ENCODE measurements at places on chromosomes 2 and 18.

DNA sequence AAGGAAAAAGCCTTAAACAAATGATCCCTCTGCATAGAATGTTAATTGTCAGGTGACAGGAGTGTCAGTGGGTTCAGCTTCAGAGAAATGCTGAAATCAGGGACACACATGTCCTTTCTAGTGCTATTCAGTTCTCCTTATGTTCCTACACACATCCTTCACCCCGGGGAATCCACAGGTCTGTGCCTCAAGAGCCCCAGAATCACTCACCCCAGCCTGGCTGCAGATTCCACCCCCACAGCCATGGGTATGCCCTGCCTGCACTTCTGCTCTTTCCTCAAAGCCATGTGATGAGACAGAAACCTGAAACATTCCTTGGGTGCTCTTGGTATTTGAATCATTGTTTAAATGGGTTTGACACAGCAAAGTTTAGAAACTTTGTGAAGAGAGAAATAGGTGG is 27.4 kb upstream of the FZD7 start:
- DNase-seq = no peak

DNA sequence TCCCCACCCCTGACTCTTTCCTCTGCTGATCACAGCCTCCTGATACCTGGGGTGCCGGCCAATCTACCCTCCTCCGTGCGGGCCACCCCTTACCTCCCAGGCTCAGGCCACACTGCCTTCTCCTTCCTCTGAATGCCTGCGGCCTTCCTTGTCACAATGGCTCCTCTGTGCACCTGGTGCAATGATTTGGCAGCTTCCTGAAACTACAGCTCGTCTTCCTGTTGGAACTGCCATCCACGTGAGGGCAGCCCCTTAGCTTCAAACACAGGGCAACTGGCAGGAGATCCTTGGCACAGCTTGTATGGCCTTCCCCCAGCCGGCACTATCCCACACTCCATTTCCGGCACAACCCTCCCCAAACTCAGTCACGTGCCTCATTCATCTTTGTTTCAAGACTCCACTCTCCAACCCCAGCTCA is 69.0 kb downstream of the STPG4 start:
- no peak for DNase-seq

DNA sequence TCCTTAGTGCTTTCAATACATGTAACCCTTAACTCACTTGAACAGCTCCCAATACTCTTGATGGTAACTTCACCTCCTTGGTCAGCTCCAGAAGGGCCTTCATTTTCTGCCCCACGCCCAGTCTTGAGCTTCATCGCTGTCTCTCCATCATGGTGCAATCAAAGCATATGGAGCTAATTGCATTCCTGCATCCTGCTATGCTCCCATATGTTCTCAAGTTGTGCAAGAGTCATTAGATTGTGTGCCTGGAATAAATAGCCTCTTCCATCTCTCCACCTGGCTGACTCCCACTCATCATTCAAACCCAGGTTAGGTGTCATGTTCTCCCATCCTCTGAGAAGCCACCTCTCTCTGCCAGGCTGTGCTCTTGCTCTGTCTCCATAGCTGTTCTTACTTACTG is 364.5 kb upstream of the RGPD4 start:
- DNase-seq = no peak

- no peak for DNase-seq
Observed at GRCh38 chr18:39675368-39675767, 2109.8 kb upstream of the CELF4 start.

DNA sequence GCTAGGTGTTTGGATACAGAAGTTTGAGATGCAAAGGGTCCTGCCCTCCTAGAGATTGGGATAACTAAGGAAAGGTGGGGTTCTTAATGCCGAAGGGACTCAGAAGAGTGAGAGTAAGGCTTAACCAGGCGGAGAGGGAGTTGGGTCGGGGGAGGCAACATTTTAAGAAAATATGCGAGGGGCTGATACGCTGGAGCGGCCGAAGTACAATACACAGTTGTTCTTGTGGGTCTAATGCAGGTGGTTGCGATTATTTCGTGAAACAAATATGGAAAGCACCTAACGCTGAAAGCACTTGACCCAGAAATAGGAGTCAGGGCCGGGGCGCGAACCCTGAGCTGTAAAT is 344 bp upstream of the MRPL33 start:
- no peak for DNase-seq

- DNase-seq = peak; percentile 79
Observed at GRCh38 chr18:58649966-58650816, 21.1 kb upstream of the MALT1 start.

DNA sequence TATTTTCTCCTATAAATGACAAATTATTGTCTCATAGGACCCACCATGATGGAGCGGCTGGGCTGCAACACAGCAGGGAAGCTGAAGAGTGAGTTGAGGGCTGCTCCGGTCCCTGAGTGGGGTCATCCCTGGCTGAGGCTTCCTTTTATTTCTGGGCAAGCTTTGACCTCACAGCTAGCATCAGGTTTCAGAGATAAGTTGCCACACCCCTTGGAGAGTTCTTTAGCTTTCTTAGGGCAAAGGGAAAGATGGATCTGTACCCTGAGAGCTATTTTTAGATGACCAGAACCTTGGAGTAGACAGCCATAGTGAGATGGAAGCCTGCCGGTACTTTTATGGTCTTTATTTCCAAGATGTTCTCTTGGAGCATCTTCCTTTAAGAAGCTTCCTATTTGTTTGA is 11.5 kb downstream of the MYL1 start:
- DNase-seq = no peak

DNA sequence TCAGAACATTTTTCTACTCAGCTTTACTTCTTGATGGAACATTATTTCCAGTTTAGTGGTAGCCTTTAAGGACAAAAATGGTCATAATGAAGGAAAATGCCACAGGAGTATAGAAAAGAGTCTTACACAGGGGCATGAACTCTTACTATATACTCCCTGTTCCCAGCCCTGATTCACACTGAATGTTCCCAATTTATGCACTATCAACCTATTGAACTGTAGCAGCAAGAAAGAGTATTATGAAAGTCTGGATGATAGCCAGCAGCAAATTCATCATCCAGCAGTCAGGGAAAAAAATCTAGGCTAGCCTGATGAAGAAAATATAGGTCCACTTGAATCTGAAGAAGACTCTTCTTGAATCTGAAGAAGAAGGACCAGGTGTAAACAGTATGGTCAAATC is 1170.3 kb upstream of the CHAC2 start:
- no peak for DNase-seq

DNA sequence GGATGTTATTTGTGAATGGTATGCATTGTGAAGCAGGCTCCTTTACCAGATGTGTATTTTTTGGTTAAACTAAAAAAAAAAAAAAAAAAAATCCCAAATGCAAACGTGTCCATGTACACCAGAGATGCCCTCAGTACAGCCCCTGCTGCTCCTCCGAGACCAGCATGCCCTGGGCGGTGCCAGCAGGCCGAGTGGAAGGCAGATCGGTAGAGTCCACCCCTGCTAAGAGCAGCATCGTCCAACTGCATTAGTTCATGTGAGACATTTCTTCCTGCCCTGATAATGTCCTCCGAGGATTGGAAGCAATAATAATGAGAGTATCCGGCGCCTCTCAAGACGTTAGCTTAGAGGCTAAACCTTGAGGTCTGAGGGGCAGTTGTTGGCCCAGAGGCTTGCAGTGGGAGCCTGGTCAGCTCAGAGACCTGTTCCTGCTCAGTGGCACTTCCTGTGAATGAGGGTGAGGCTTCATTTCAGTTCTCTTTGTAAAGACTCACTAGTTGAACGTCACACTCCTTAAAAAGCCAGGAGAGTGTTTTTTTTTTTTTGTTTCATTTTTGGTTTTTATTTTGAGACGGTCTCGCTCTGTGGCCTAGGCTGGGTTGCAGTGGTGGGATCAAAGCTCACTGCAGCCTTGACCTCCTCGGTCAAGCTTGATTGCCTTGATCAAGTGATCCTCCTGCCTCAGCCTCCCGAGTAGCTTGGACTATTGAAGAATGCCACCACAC is 5.6 kb downstream of the SLC66A3 start:
- DNase-seq = no peak

GRCh38 chr2:172100080-172100934 is 2.4 kb downstream of the DLX2 start:
- DNase-seq = no peak

GRCh38 chr2:147712051-147712450 is 132.8 kb upstream of the ACVR2A start:
- no peak for DNase-seq

DNA sequence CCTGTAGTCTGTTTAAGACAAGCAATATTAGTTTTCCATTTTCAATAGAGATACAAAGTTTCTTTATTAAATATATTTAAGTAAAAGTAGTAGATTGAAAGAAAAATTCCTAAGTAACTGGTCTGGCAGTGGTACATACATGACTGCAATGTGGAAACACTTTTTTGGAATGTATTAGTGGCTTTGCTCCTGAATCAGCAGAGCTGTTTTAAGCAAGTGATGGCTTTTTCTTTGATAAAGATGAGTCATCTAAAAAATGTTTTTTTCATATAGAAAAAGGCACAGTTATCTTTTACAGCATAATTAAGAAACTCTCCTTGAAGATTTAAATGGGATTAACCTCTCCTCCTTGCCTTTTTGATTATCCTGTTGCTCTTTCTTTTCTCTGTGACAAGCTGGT is 34.9 kb downstream of the KDM3A start:
- no peak for DNase-seq

- no peak for DNase-seq
Observed at GRCh38 chr2:102975996-102976975, 214.5 kb downstream of the TMEM182 start.

DNA sequence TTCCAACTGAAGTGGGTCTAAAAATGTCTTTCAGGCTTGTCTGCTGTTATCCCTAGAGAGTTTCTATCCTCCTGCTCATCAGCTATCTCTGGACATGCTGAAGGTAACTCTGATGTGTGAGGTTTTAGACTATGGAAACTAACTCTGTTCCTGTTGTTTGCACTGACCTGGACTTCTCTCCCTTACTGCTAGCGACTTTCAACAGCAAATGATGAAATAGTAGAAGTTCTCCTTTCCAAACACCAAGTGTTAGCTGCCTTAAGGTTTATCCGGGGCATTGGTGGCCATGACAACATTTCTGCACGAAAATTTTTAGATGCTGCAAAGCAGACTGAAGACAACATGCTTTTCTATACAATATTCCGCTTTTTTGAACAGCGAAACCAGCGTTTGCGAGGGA is 26.9 kb downstream of the RMC1 start:
- no peak for DNase-seq

GRCh38 chr2:118968961-118969733 is 27.2 kb downstream of the MARCO start:
- DNase-seq = no peak

GRCh38 chr2:5905661-5906060 is 213.5 kb downstream of the SOX11 start:
- DNase-seq = no peak

- no peak for DNase-seq
Observed at GRCh38 chr2:28164280-28164801, 228.3 kb upstream of the FOSL2 start.

- no peak for DNase-seq
Observed at GRCh38 chr2:37776487-37776886, 105.0 kb upstream of the CDC42EP3 start.

Data from naive B cell (primary cell).